Tibial artery (tissue), 4 donors: ENCODE measurements at places on chromosomes 16 and 17.

GRCh38 chr16:31221357-31222160, 4.6 kb upstream of the PYDC1 start:
- DNase-seq = no peak

DNA sequence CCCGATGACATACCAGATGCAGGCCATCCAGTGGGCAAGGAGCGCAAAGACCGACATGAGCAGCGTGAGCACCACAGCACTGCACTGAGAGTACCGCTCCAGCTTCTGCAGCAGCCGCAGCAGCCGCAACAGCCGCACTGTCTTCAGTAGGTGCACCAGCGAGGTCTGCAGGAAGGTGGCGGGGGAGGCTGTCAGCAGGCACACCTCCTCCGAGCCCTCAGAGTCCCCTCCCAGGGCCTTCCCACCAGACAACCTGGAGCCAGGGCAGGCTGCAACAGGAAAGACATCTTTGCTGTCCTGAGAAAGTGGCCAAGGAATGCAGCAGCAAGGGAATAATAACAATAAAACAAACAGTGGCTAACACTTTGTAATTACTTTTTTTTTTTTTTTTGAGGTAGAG, 9.1 kb downstream of the KCNH4 start:
- no peak for DNase-seq

DNA sequence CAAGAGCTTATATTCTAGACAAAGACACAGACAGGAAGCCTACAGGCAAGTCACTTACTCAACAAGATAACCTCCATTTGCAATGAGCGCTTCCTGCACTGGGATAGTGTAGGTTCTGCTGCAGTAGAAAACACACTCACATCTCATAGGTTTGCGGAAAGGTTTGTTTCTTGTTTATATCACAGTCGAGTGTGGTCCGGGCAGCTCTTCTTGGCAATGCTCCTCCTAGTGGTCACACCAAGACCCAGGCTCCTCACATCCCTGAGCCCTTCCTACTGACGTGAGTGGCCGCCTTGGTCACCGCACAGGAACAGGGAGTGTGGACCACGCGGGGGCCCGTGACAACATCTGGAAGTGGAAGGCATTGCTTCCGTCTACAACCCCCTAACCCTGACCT, 48.0 kb upstream of the RBFOX3 start:
- no peak for DNase-seq

GRCh38 chr17:9905902-9906301, 831 bp upstream of the RCVRN start:
- DNase-seq = peak; percentile 53

GRCh38 chr17:77366206-77366557, 225.4 kb downstream of the SEC14L1 start:
- no peak for DNase-seq

- DNase-seq = no peak
Observed at GRCh38 chr16:12758670-12759558, 44.8 kb downstream of the CPPED1 start.

DNA sequence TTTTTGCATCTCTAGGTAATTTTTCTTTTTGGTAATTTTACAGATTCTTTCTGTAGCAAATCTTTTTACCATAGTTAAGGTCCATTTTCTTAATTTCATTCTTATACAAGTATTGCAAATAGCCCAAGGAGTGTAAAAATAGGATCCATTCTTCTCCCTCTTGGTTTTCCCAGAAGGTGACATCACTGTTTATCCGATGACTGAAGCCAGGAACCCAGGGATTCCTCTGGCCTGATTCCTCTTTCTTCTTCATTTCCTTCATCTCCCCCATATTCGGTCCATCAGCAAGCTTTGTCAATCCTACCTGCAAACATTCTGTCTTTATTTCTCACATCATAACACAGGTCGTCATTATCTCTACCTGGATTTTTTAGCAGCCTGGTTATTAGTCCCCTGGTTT, 5.3 kb downstream of the RBBP6 start:
- no peak for DNase-seq

DNA sequence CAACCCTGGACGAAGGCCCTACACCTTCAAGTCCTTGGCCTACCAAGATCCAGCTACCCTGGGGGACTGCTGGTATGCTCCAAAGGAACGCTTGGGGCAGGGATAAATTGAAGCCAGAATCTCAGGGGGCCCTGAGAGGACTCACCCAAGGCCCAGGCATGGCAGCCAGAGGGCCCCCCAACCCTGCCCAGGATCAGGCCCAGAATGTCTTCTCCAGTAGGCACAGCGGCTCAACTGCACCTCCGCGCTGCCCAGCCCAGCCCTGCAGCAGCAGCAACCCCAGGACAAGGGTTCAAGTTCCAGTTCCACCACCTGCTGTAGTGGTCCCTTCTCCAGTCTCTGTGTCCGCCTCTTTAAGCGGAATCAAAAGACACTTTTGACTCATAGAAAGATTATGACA, 2.2 kb downstream of the TFAP4 start:
- DNase-seq = no peak
